Breast epithelium (tissue), 4 donors: ENCODE measurements at places on chromosomes 6 and 20. TPM values are rescaled to one million over a fixed set of nuclear protein-coding genes. Genes with fewer than 3 reads are reported as not detected.

DNA sequence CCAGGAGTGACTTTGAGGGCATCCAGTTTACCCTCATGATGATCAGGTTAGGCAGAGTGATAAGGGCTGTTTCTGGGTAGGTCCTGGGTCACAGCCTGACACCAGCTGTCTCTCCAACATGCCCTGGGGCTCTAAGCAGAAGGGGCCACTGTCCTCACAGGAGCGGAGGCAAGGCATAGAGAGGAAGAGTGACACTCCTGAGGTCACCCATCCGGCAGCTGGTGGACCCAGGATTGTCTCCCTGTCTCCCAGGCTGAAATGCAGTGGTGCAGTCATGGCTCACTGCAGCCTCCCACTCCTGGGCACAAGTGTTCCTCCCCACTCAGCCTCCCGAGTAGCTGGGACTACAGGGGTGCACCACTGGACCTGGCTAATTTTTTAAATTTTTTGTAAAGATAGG lies 12.0 kb downstream of the DLGAP4 start:
- no peak for DNase-seq

DNA sequence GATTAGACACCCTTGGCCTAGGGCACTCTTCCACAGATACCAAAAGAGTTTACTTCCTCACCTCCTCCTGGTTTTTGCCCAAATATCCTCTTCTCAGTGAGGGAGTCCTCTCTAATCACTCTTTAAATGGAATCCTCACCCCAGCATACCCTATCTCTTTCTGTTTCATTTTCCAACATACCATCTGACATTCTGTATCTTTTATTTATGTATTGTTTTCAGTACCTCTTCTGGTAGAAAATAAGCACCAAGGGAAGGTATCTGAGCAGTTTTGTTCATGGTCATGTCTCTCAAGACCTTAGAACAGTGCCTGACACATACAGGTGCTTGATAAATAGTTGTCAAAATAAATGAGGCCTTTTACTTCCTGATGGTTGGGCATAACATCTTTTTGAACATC lies 55.1 kb downstream of the KIAA0408 start:
- no peak for DNase-seq

DNA sequence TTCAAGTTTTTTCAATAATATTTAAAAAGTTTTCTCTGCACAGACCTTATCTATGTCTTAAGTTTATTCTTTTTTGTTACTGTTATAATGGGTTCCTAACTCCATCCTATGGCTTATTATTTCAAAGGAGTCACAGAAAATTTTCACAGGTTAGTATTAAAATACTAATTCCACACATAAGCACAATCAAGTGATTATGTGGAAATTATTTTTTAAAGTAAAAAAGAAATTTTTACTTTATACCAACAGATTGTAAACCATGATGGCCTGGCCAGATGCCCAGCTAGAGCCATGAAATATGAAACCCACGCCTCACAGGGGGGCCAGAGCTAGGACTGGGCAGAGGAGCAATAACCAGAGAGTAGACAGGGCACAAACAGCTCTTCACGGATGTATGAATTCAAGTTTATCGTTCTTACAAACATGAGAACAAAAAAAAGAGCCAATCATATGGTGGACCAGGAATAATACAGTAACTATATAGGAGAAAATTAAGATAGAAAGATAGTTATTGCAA lies 34.0 kb downstream of the NUDT3 start:
- no peak for DNase-seq

- DNase-seq: no peak
Observed at GRCh38 chr6:5412017-5412416, 150.7 kb downstream of the FARS2 start.

DNA sequence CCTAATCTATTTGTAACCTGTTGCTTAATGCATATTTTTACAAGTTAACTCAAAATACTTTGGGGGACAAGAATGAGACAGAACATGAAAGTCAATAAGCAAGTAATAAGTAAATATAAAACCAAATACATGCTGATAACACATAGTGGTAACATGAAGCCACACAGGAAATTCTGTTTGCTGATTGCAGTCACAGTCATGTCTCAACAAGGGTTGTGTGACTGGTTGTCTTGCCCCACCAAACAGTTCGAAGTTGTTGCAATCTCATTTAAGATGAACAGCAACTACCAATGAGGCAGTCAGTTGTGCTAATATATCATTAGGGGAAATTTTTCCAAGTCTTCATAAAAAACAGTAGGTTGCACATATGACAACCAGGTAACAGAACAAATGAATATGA lies 14.5 kb downstream of the CD24 start:
- no peak for DNase-seq

DNA sequence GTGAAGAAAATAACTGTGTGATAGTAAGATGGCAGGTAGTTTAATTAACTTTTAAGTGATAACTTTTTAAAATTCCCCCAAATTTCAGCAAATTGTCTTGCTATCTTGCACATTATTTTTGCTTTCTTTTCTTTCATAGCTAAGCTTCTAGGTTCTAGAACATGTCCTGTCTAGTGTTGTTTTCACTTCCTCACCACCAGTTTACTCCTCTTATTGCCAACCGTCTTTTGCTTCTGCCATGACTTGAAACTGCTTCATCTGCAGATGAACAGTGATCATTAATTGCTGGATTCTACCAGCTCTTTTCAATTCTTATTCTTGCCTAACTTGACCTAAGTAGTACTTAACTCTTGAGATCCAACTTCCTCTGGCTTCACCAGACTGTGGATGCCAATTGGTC lies 137.8 kb downstream of the CENPW start:
- no peak for DNase-seq

- DNase-seq: no peak
Observed at GRCh38 chr6:129785047-129785755, 75.2 kb upstream of the ARHGAP18 start.

Gene BPIFB3
- not detected for total RNA-seq

Gene MCCD1
- not detected for total RNA-seq
